ENCODE measurements at places on chromosomes 11 and 22.

DNA sequence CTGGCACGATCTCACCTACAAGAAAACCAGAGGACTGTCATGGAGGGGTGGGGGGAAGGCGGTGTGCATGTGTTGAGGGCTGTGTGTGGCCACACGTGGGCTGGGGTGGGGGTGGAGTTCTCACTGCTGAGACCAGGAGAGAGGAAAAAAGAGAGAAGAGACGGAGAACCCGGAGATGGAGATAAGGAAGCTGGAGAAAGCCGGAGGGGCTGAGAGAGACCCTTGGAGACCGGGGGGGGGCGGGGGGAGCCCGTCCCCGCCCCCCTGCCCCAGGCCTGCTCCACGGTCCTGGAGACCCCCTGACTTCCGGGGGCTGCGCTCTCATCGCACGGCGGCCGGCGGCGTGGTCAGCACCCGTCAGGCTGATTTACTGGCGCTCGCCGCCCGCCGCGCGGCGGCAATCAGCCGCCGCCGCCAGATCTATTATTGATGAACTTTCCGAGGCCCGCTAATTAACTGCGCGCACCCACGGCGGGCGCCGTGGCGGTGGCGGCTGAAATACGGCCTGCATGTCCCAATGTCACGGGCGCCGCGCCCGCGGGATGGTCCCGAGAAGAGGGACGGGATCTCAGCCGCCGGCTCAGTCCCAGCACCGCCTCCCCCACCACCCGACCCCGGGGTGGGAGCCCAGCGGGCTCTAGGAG lies 187.4 kb downstream of the MN1 start:
- DNase-seq: no peak

DNA sequence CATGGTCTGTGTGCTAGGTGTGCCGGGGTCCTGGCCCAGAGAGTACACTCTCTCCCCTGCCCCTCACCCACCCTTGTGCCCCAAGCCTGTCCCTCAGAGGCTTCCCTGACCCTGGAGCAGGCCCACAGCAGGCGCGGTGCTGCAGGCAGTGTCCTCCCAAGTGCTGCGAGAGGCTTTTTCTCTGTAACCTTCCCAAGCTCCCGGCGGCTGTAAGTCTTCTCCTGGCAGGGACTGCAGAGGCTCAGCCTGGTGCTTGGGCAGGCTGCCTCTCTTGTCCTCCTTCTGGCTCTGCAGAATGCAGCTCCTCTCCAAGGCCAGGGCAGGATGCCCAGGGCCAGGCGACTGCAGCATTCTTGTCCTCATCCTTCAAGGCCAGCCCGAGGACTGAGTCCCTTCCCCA lies 15.9 kb downstream of the RFPL1 start:
- no peak for DNase-seq

DNA sequence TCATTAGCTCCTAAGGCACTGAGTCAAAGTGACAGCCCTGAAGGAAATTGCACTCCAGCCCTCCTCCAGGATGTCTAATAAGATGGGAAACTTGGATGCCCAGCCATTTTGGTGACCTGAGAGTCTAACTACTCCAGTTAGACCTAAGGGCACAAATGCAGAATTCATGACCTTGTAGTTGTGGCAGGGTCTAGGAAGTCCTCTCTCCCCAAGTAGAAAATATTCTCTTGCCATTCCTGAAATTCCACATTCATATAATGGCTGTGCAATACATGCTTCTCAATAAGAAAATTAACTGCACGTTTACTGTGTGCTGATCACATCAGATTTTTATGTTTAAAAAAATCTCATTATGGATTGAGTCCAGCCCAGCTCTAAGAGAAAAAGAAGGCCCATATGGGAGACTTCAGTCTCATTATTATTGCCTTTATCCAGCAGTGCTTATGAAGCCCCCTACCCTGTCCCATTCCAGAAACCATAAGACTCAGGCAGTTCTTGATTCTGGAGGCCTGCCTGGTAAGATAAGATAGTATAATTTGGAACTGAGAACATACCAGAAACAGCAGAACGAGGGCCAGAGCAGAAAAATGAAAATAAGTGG lies 133.7 kb upstream of the LDLRAD3 start:
- DNase-seq: no peak

DNA sequence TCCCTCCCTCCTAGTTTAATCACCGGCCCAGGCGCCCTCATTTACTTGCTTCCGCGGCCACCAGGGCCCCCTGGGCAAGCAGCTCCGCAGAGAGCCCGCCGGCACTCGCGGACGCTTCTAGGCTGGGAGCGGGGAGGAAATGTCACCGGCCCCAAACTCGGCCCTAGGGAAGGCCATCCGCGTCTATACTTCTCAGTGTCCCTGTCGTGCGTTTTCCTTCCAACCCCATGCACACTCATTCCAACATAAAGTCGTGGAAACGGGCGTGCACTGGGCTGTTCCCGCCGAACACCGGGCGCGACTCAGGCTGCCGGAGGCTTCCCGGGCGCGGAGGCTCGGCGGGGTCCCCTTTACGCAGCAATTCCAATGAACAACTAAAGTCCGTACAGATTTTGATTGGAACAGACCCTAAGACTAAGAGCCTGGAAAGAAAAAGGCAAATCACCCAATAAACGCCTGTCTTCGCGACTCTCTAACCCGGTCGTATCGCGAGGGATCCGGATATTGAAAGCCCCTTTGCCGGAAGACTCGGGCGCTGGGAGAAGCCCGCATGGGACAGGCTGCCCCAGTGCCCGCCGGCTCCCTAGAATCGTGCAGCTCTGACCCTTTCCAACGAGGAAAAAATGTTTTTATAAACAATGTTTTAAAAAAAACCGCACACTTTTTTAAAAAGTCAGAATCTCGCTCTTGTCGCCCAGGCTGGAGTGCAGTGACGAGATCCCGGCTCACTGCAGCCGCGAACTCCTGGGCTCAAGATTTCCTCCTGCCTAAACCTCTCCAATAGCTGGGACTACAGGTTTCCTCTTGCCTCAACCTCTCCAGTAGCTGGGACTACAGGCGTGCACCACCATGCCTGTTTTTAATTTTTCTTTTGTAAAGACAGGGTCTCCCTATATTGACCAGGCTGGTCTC lies 1.3 kb upstream of the BARX2 start:
- DNase-seq: no peak

GRCh38 chr11:108435066-108435465 lies 32.3 kb downstream of the C11orf65 start:
- no peak for DNase-seq

DNA sequence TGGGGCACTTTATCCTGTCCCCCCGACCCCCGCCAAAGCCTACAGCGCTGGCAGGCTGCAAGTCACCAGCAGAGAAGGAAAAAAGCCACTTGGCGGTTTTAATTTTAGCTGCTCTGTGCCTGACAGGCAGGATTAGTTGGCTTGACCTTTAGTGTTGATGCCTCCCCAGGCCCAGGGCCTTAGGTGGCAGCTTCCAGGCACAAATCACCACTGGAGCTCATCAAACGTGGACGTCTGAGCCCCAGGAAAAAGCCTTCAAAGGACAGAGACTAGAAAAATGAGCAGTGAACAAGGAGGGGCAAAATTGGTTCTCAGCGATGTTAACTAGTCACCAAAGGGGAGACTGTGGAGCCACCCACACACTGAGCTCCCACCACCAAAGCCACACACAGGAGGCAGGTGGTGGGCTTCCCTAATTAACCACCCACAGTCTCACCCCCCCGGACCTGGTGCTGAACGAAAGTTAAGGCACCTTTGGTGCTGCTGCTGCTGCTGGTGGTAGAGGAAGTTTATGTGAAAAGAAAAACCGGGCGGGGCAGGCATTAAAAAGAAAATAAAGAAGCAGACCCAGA lies 4.4 kb upstream of the PYGM start:
- DNase-seq: no peak

GRCh38 chr22:39283322-39284141 lies 35.9 kb downstream of the RPL3 start:
- DNase-seq: no peak

GRCh38 chr11:5983443-5983842 lies 3.3 kb downstream of the OR52L1 start:
- DNase-seq: no peak

DNA sequence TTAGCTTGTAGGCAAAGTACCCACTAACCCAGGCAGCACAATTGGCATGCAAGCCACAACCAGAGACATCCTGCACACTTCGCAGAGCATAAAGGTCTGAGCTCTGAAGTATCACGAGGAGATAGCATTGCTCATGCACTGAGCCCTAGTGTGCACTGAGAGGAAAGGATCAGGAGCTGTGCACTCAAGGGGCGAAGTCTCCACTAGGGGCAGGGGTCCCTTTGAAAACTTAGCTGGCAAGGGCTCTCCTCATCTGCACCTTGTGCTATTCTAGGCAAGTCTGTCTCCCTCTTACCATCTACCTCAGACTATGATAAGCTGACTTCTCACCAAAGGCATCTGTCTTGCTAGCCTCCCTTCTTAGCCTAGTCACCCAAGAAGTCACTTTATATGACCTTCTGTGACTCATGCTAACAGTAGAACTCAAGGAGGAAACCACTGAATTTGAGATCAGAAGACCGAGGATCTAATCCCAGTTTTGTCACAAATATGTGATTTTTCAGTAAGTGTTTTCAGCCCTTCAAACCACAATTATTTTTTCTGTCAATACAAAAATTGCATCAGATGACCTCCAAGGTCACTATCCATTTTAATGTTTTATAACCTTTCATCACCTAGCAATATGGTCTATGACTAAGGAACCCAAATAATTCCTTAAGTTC lies 1078.0 kb downstream of the NTM start:
- DNase-seq: no peak

DNA sequence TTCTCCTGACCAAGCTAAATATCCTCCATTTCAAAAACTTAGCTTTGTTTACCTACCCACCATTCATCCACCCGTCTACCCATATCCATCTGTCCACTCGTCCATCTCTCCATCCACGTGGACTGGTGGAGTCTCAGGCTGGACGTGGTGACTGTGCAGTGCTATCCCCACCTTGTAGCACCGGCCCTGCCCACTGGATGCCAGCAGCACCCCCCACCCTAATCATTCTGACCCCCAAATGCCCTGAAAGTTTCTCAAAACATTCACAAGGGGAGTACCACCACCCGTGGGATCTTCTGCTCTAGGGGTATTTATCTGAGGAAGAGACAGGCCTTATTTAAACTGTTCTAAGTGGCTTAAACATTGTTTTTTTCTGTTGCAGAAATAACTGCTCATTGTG lies 206.4 kb downstream of the TBC1D22A start:
- no peak for DNase-seq

GRCh38 chr22:37522482-37522881 lies 3.3 kb upstream of the CARD10 start:
- no peak for DNase-seq

- DNase-seq: no peak
Measured at GRCh38 chr11:69167916-69168691, 12.4 kb downstream of the SMIM38 start.

DNA sequence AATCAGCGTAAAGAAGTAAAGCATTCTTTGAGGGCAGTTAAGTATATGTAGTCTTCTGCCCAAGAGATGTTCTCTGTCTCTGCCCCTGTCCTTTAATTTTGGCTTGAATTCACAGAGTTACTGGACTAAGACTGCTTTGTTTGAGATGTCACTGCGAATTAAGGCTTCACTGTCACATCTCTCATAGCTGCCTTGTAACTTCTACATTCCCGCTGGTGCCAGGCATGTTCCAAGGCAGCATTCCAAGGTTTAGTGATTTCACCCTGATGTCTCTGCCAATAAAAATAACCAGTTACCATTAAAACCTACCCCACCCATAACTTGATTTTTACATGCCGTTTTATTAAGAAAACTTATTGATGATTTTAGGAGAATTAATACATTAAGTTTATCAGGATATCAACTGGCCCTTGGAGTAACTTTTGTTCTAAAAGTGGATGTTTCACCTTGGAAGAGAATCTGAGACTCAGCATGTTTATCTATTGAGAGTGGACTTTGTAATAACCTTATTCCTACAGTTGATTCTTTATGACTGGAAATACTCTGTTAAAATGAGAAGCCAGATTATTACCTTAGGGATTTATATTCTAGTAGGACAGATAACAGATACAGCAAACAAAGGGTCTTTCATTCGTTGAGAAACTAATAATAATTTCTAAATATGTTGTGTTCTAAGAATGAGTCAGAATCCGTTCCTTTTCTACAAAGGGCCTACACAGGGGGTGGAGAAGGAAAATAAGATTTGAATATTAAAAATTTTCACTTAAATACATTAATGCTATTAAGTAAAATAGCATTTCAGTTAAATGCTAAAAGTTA lies 110.2 kb downstream of the UVRAG start:
- DNase-seq: no peak

DNA sequence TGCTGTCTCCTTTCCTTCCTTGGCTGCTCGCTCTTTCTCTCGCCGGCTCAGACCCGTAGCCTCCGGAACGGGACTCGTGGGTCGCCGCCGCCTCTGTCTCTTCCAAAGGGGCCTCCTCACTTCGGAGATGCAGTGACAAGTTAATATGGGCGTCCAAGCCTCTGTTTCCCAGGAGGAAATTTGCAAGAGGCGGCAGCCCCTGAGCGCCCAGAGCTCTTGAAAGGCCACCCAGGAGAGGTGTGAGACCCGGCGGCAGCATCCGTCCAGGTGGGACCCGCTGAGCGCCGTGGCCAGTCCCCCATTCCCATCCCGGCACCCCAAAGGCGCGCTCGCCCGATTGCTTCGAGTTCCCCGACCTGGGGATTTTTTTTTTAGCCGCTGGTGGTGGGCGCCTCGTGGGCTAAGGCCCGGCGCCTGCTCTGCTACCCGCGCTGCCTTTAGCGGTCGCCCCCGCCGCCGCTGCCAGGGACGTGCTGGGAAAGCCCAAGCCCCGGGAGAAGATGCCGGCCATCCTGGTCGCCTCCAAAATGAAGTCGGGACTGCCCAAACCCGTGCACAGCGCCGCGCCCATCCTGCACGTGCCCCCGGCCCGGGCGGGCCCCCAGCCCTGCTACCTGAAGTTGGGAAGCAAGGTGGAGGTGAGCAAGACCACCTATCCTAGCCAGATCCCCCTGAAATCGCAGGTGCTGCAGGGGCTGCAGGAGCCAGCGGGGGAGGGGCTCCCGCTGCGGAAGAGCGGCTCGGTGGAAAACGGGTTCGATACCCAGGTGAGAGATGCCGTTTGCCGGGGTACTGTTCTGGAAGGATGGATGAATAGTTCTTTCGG lies 772 bp downstream of the NAV2 start:
- no peak for DNase-seq

DNA sequence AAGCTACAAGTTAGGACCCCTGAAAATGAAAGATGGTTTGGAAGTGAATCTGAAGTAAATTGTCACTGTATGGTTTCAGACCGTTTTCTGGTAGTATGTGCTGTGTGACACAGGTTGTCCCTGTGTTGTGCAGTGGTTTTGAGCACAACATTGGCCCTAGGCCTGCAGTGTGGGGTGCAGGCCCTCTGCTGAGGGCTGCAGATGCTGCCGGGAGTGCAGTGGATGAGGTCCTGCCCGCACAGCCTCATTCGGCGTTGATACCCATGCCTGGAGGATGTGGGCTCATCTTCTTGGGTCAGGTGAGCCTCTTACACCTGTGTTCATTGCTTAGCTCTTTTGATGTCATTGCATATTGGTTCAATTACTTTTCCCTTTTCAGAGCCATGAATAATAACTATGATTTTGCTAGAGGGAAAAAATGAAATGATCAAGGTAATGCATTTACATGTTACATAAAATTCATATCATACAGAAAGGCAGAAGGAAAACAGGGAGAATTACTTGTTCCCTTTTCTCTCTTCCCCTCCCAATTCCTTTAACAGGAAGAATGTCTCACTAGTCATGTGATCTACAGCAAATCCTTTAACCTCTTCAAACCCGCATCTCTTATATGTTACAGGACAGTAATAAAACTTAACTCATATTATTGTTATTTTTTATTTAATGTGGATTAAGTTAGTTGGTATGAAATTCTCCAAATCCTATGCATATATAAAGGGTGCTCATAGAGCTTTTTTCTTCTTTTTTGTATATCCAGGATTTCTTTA lies 48.7 kb downstream of the PTPRJ start:
- no peak for DNase-seq

- no peak for DNase-seq
Measured at GRCh38 chr11:113947994-113948393, 26.9 kb upstream of the HTR3A start.
